ENCODE measurements at places on chromosomes 3 and 15.

GRCh38 chr15:88804257-88804656 is 1.0 kb downstream of the ACAN start:
- no peak for DNase-seq

DNA sequence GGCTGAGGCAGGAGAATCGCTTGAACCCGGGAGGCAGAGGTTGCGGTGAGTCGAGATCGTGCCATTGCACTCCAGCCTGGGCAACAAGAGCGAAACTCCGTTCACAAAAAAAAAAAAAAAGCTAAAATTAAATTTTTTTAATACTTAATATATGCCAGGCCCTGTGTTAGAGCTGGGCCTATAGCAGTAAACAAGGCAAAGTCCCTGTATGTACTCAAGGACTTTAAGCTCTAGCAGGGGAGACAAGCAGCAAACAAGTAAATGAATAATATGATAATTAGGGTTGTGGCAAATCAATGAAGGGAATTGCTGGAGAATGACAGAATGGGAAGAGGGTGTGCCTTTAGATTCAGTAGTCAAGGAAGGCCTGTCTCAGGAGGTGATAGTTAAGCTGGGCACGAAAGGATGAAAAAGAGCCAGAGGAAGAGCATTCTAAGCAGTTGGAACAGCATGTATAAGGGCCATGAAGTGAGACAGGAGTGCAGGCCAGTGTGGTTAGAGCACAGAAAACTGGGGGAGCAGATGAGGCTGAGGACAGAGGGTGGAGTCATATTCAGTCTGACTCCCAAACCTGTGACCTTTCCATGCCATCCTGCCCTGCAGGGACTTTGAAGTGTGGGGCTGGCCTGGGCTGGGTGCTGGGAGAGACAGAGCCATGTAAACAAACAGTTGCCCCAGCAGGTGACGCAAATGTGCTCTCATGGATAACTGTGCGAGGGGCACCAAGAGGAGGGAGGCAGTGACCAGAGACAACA is 6.6 kb upstream of the RAF1 start:
- DNase-seq = no peak

- no peak for DNase-seq
Measured at GRCh38 chr15:65382146-65382491, 4.3 kb upstream of the IGDCC3 start.

DNA sequence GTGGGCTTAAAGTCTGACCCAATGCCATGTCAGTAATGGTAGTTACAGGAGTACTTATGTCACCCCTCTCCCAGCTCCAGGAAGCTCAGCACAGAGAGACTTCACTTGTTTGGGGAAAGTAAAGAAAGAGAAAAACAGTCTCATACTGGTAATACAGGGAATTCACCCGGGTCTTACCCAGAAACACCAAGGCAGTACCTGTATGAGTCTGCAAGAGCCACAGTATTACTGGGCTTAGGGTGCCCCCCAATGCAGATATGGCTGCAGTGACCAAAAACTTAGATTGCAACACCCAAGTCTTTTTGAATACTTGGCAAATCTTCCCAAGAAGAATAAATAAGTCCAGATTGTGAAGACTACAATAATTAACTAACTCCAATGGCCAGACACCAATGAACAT is 622.1 kb downstream of the IGSF11 start:
- DNase-seq = no peak

GRCh38 chr15:63362196-63362595 is 19.4 kb downstream of the CA12 start:
- DNase-seq = no peak

GRCh38 chr15:66702787-66703539 is 927 bp downstream of the SMAD6 start:
- no peak for DNase-seq

DNA sequence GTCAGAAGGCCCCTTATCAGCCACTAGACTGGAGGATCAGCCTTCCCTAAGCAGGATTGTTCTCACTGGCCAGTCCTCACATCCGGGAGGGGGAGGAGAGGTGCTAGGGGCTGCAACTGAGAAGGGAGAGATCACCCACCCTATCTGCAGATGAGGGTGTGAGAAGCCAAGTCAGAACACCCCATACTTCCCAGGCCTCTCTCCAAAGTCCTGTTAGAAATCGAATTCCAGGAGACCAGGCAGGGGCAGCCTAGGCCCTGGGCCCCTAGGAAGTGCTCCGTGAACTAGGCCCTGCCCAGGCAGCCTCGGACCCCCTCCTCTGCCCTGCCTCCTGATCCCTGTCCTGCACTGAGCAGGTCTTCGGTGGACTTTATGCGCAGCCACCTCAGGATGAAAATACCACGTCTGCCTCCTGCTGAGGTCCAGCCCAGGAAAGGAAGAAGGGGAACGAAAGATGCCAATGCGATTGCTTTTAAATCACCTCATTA is 933 bp downstream of the DZIP1L start:
- DNase-seq = no peak

DNA sequence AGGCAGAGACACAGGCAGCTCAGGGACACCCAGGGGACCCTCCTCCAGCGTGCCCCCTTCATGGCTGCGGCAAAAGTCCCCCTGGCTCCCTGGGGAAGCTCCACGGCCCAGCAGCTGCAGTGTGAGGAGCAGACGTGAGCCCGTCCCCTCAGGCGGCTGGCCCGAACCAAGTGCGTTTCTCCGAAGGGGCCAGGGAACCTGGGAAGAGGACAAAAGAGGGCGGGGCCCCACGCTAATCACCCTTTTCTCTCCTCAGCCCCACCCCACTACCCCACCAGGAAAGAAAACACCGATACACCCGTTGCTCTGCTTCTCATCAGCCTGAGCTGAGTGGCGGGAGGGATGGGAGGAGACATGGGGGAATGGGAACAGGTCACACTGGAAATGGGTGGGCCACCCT is at the start of gene MUC4:
Gene MUC4 (minus strand): TSS at position 174 of the 400 bp plus-strand sequence. CDS start 112 bp downstream, at position 62.
- no peak for DNase-seq

DNA sequence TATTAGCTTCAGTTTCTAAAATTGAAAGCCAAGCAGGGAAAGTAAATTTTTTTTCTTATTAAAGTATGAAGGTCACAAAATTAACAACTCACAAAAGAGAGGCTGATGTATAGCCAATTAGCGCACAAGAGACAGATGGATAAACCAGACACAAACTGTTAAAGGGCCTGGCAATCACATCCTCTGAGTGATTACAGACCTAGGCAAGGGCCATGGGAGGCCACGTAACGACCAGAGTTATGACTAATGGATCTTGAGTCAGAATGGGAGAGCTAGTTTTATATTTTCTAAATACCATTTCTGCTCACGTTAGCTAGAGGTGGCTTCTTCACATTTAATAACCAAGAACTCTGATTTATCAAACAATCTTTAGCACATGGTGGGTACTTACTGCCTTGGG is 17.8 kb upstream of the SCAMP5 start:
- no peak for DNase-seq

DNA sequence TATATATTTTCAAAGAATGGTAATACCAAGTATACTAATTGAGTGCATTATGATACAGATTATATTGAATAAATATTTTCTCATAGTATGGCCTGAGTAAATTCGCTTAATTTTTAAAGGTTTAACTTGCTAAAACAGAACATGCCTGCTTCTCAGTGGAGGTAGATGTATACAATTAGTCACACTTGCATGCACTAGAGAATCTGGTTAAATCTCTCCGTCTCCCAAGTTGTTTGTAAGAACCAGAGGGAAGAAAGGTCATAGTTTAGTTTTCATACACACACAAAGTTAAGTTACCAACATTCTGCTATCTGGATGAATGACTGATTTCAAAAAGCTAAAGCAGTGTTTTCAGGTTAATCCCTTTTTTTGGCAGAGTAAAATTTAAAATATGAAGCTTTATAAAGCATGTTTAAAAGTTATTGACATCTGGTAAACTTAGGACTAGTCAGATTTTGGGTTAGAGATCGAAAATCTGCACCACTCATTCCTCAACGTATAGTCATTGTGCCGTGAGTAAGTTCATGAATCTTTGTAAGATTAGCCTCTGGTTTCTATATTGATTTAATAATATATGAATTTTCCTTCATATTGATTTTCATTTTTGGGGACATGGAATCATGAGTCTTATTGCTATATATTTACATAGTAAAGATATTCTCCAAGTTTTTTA is 117.6 kb upstream of the SAMMSON start:
- DNase-seq = no peak
